Stimulated activated CD8-positive, alpha-beta memory T cell treated with anti-CD3 and anti-CD28 coated beads, Interleukin-12 subunit alpha, Interleukin-12 subunit beta, amount 100 ng/mL, for 4 hours (primary cell): ENCODE measurements at places on chromosomes 13 and 19.

DNA sequence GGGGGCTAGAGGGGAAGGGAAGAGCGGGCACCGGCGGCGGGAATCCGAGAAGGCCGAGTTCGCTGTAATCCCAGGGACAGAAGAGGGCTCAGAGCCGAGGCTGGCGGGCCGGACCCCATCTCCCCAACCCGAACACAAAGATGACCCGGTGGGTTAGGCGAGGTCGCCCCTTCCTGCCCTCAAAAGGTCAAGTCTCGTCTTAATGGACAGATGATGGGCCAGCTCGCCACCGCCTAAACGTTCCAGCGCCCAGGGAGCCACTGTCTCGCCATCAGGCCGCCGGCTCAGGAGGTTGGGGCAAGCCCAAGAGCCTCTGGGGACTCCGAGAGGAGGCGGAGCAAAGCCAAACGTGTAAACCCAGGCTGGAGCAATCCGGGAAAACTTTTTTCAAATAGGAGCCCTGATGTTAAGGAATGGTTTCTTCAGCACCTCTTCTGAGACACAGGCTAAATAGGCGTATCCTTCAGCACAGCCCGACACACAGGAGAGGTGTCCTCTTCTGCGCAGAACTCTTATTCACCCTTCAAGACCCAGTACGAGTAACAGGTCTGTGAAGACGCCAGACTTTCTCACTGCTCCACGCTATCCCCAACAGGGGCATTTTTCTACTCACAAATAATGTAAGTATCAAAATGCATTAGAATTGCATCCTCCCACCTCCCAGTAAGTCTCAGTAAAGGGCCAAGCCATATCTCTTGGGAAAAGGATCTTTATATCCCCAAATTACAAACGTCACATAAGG lies 6.3 kb upstream of the POU4F1 start:
- DNase-seq = no peak

- DNase-seq = no peak
Observed at GRCh38 chr13:77986713-77987112, 68.1 kb upstream of the EDNRB start.

- no peak for DNase-seq
Observed at GRCh38 chr13:29423050-29423449, 172.4 kb downstream of the SLC7A1 start.

- DNase-seq = no peak
Observed at GRCh38 chr19:50906217-50906616, 5.0 kb downstream of the KLK4 start.

GRCh38 chr19:44447916-44448674 lies at the start of gene ZNF229:
Gene ZNF229 (minus strand): TSS chr19:44448472. CDS start chr19:44442847, 5,625 bp downstream.
- peak; percentile 23 for DNase-seq

GRCh38 chr13:71677124-71677523 lies 189.9 kb downstream of the DACH1 start:
- no peak for DNase-seq

DNA sequence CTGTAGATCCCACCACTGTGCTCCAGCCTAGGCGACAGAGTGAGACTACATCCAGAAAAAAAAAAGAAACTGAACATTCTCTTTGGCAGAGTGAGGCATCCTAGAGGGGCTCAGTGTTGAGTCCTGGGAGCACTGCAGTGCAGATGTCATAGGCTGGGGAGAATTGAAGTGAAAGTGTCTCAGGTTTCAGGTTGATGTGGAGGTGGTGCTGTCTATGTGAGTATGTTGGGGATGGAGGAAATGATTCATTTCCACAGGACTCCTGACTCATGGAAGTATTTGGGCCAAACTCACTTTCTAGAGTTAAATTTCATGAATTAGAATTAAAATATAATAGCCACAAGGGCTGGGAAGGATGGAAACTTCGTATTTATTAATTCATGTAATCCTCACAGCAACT lies 134.4 kb upstream of the TSC22D1 start:
- DNase-seq = no peak

DNA sequence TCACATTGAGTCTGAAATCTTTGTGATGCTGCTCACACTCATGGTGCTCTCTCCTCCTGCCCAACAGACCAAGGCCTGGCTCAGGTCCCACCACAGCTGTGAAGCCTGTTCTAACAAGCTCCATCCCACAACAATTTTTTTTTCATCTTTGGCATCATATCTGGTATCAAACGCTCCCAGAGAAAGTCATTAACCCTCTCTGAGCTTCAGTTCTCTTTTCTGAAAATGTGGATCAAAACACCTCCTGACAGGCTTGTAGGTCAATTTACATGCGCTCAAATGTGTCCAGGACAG lies 224.4 kb downstream of the LACC1 start:
- no peak for DNase-seq

DNA sequence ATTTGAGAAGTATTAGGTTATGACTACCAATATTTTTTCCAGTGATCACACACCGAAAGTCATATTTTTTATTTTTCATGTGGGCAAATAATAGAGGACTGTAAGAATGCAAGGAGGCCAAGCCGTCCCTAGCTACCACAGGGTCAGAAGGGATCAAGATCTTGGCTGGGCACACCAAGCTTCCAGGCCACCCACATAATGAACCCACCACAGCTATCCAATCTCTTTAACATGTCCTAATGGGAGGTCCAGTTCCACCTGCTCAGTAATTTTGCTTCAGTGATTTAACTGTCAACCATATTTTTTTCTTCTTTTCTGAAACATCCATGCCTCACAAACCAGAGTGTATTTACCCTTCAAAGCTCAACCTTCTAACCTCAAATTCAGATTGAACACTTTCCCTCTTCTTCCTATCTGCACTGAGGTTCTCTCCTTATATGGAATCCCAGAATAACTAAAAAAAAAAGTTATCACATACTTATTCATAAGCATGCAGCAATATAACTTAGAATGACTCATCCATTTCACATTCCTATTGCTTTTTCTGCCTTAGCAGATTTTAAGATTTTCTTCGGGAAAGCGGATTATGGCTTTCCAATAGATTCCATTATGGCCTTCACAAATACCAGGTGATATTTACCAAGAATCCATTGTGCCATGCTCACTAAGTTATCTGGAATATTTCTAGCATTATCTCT lies 12.2 kb downstream of the ARGLU1 start:
- no peak for DNase-seq

GRCh38 chr19:10295305-10295846 lies 5.6 kb downstream of the ICAM5 start:
- peak; percentile 49 for DNase-seq

DNA sequence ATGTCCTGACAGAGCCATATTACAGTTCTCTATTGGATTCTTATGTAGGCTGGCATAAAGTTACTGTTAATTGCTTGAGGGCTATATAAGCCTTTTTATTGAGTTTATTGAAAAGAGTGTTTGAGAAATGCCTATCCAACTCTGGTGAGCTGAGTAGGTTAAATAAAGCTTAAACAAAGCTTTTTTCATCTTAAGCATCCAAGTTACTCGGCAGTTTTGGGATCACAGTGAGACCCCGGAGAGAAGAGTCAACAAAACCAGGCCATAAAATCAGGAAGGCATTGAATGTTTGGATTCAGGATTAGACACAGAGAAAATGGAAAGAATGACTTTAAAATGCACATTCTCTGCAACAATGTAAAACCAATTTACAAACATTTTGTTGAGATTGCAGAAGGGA lies 588.5 kb downstream of the DACH1 start:
- DNase-seq = no peak
